ENCODE measurements at places on chromosomes 4 and X. TPM values are rescaled to one million over a fixed set of nuclear protein-coding genes. Genes with fewer than 3 reads are reported as not detected.
A peak's percentile ranks its signal among the peaks of the same experiment; 100 is the strongest.

DNA sequence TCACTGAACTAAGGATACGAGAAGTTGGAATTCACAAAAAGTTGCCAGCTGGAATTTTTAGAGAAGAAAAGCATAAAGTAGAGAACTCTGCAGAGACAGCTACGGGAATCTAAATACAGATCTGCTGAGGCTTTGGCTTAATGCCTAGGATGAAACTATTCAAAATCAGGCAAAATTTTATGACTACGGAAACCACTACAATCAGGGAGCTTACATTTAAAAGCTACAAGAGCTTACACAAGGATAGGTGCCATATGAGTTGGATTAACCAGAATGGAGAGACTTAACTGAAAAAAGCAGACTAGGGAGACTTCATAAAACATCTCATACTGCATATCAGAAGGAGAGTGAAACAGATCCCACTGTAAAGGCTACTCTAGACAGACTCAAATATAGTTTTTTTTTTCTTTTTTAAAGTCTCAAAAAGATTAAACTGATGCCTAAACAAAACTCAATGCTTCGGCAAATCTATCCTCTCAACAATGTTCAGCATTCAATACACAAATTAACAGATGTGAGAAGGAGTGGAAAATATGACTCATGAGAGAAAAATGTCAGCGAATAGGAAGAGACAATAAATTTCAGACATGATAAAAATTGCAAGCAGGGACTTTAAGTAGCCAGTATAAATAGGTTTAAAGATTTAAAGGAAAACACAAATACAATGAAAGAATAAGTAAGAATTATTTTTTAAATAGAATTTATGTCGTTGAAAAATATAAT lies 586.1 kb downstream of the FSTL5 start:
- DNase-seq: peak; percentile 44

ASB11 gene
- polyA plus RNA-seq: not detected

- DNase-seq: no peak
Observed at GRCh38 chr4:11130195-11130970, 298.3 kb downstream of the HS3ST1 start.

ASMT gene
- not detected for polyA plus RNA-seq

All from hepatocyte (in vitro differentiated cells).